Activated T-cell treated with anti-CD3 and anti-CD28 coated beads for 1 hour (primary cell): ENCODE measurements at places on chromosomes 11 and 22.

- DNase-seq, result no peak
Observed at GRCh38 chr22:28714043-28714628, 27.5 kb downstream of the CHEK2 start.

GRCh38 chr11:94181943-94182342, 53.3 kb downstream of the PANX1 start:
- no peak for DNase-seq

- no peak for DNase-seq
Observed at GRCh38 chr11:64103277-64103985, 62.5 kb downstream of the MACROD1 start.

GRCh38 chr11:17385492-17385891, 3.0 kb downstream of the KCNJ11 start:
- no peak for DNase-seq

DNA sequence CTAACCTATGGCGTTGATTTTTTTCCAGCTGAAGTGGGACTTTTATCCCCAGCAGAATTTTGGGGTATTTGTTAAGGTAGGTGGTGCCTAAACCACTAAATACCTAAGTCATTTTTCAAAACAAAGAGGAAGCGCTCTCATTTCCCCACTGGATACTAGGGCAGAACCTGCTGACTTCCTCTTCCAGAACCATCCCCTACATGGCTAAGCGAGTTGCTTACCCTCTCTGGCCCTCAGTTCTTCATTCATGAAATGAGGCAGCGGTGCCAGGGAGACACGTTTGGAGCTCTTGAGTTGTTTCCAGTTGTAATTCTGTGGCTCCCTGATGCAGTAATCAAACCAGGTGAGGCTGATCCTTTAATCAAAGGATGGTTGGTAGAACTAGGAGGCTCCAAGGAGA, 10.0 kb upstream of the MTMR3 start:
- DNase-seq, result no peak

GRCh38 chr11:73415854-73416615, 39.8 kb downstream of the RELT start:
- no peak for DNase-seq

DNA sequence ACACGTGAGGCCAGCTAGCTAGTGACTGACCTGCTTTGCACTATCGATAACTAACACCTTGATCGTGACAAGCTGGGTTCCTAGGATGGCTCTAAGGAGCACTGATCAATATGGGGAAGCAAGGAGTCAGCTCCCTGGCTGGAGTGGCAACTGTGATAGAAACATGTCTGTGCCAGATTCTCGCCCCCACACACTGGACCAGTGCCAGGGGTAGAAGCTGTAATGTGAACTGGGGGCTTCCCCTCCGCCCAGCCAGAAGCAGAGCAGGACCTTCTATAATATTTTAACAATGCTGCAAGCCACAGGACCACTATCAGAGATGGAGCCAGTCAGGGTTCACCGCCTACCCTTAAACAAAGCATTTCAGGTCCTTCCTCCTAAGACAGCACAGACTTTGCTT, 96.5 kb downstream of the DSCAML1 start:
- DNase-seq, result no peak

GRCh38 chr11:15113381-15113780, 1.3 kb upstream of the INSC start:
- no peak for DNase-seq

DNA sequence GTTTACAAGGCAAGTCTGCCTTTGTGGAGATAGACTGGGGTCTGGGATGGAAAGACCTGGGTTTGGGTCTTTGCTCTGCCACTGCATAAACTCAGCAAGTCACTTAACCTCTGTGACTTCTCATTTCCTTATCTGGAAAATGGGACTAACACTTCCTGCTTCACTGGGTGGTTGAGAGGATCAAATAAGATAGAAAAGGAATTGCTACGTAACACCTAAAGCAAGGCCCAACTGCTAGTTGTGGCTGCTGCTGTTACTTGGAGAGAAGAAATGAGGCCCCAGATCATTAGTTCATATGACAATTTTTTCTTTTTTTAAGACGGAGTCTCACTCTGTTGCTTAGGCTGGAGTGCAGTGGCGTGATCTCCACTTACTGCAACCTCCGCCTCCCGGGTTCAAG, 5.9 kb downstream of the PTPRJ start:
- DNase-seq, result no peak

DNA sequence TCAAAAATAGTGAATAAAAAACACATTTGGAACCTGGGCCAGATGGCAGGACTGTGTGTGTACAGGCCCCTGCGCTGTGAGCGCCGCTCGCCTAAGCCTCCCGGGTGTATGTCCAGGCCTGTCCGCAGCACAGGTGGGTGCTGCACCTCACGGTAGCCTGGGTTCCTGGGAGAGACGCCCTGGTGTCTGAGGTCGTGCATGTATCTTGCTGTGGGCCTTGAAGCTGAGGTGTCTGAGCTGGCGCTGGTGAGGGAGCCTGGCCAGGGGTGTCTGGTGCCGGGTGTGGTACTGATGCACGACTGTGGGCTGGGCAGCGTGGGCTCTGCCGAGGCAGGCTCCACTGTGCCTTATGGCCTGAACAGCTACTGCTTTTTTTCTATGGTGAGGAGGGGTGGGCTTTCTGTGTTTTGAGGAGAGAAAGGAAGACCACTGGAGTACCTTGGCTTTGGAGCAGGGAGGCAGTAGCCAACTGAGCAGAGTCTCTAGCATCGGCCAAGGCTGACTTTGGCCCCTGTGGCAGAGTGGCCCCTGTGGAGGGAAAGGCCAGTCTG, 4.2 kb upstream of the ZDHHC8 start:
- no peak for DNase-seq

GRCh38 chr11:82229341-82229740, 504.3 kb downstream of the FAM181B start:
- DNase-seq, result no peak

DNA sequence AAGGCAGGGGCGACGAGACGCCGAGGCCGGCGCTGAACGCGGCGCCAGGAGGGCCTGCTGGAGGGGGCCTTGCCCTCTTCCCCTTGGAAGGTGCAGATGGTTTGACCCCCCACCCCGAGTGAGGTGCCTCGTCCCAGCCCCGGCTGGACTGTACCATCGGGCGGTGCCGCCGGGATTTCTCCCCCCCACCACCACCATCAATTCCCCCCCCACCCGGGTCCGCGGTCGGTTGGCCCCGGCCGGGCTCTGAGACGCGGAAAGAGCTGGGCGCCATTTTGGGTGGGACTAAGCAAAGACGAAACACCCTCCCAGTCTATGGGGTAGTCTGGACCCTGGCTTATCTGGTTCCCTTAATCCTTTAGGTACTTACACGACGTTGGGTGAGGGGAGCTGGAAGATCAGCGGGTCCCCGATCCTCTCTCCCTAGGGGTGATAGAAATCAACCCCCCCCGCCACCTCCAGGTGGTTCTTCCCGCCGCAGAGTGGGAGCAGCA, at the start of gene PRDM10:
PRDM10 (minus strand) TSS at position 484 of the 494 bp plus-strand sequence. CDS start 41,871 bp downstream, outside the sequence.
- peak; percentile 87 for DNase-seq

DNA sequence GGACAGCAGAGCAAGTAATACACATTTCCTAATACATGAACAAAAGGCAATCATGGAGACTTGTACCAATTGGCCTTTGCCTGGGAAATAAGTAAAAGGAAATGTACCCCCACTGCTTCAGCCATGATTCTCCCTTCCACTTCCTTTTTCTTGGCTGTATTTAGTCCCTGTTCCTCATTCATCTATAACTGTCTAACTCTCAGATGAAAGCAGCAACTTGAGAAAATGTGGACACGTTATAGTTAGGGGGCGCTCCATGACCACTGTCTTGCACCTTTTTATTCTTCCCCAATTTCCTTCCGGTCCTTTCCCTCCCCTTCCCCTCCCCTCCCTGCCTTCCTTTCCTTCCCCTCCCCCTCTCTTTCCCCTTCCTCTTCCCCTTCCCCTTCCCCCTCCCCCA, 61.3 kb upstream of the BARX2 start:
- no peak for DNase-seq

DNA sequence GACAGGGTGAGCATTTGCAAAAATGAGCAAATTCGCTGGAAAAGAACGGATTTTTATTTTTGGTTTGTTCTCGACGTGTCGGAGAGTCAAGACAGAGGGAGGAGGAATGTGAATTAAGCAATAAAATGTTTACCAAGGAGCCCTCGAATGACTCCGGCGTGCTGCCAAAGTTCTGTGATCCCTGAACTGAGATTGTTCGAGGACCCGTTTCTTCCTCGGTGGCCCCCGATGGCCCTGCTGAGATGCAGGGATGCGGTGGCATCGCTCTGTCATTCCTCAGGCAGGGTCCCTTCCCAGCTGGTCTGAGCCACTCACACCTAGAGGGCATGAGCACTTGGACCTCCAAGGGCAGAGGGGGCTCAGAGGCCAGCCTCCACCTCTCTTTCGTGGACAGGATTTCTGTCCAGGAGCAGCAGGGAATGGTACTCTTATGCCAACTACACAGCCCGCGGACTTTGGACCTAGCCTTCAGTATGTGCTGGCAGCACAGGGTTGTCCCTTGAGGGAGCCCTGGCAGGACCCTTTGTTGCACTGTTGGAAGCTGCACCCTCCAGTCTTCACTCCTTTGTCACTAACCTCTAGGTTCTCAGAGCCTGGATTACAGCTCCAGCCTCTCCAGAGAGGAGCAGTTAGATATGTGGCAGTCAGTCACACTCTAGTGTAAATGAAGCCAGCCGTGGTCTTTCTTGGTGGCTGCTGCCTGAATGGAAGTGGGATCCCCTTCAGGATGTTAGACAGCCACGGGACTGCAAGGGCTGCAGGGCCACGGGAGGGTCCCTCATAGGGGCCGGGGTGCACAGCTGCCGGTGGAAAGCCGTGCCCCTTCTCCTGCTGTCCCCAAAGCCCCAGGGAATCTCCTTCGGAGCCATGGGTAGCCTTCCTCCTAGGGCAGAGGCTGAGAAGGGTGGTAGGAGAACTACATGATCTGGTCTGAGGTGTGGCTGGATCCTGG, 109.4 kb upstream of the ANO1 start:
- no peak for DNase-seq

GRCh38 chr11:131037873-131038272, 121.6 kb upstream of the SNX19 start:
- no peak for DNase-seq

DNA sequence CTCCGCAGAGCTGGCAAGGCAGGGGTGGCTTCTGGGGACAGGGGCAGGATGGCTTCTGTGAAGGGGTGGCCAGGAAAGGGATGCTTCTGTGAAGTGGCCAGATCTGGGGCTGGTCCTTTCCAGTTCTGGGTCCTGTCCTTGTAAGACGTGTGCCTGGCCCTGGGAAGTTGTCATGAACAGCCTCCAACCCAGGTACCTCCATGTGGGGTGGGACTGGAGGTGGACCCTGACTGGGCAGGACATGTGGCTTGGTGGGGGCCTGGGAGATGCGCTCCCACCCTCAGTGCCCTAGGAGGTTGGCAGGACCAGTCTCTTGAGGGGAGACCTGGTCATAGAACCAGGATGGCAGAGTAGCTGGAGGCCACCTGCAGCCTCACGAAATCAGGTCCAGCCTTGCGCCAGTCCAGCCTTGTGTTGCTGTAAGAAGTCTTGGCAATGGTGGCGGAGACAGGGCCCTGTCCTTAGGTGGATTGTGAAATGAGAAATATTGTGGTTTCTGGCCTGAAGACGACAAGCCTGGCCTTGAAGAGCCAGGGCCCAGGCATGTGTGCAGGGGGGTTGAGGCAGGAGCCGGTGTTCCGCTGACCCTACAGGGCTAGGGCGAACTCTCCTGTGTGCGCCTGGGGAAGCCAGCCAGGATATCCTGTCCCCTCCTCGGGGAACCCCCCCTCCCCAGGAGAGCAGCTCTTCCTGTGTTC, 2.6 kb downstream of the KCNQ1 start:
- DNase-seq, result no peak

DNA sequence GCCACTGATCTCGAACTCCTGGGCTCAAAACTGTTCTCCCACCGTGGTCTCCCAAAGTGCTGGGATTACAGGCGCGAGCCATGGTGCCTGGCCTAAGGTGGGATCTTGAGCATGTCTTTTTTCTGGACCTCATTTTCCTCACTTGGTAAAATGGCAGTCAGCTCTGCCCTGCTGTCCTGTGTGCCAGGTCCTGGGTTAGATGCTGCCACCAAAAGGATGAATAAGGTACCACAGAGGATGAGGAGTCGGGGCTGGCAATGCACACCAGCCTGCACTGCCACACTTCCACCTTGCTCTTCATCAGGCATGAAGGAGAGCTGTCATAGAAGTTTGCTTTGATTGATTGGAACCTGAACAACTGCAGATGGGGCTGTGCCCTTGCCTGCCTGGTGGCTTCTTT, 32.3 kb downstream of the ACO2 start:
- no peak for DNase-seq

DNA sequence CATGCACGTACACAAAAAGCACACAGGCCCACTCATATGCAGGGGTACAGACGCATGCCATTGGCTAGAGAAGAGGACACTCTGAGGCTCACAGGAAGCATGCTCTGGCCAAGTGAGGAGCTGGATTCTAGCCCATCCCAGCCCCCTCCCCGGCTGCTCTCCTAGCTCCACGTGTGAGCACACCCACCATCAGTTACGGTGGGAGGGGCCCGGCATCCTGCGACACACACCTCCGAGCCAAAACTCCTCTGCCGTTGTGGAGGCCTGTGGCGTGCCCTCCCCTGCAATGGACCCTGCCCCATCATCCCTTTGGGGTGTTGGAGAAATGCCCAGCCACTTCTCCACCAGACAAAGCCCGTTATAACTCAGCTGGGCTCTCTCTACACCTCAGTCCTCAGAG, 15.1 kb upstream of the IGSF9B start:
- no peak for DNase-seq

DNA sequence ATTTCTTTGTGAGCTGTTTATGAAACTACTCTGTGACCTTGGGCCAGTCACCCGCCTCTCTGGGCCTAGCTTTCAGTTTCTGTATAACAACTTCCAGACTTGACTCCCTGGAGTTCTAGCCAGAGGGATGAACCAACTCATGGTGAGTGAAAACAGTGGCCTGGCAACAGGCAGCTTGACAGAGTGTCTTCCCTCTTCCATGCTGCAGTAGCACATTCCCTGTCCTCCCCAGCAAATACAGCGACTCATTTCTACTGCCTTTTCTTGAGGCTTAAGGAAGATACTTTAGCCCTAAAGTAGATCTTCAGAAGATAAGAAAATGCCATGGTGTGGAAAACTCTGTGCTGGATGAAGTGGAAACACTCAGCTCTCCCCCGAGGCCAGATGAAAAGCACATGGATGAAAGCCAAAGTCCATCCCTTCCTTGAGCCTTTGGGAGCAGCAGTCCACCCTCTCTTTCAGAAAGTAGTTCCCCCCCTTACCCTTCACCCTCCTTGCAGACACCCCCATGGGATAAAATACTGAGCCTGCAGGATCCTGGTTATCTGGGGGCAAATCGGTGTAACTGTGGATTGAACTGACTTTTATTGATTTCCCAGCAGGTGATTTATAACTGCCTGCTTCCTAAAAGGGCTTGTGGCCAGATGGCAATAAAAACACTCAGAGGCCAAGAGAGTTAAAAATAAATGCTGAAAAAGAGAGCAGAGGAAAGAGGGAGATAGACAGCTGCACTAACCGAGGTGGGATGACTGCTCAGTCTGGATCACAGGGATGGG, 24.1 kb downstream of the IRAG1 start:
- DNase-seq, result no peak

GRCh38 chr11:46256540-46257001, 20.9 kb upstream of the CREB3L1 start:
- no peak for DNase-seq
